ENCODE measurements at places on chromosomes 2 and 18.

- DNase-seq, result no peak
These were observed 23.4 kb downstream of the ARHGAP15 start for GRCh38 chr2:143152637-143153036.

- no peak for DNase-seq
These were observed 59.9 kb downstream of the DYM start for GRCh38 chr18:49400398-49401072.

- DNase-seq, result peak; percentile 86
These were observed 615 bp downstream of the GORASP2 start for GRCh38 chr2:170929686-170930050.

GRCh38 chr2:15941481-15941850 is 1.1 kb downstream of the MYCN start:
- DNase-seq, result peak; percentile 94

GRCh38 chr2:159612255-159612901 is 4.0 kb downstream of the BAZ2B start:
- DNase-seq, result no peak
